ENCODE measurements at places on chromosomes 12 and 14. TPM values are rescaled to one million over a fixed set of nuclear protein-coding genes. Genes with fewer than 3 reads are reported as not detected.

BDKRB2 gene
- under 0.01 TPM for total RNA-seq

SPATS2 gene
- 14.9 TPM for total RNA-seq

RND1 gene
- 8.9 TPM for total RNA-seq

NKX2-8 gene
- not detected for total RNA-seq

RASSF3 gene
- 15.4 TPM for total RNA-seq

SERPINA9 gene
- total RNA-seq, result not detected

PLEK2 gene
- 35.5 TPM for total RNA-seq

KRT3 gene
- 0.06 TPM for total RNA-seq

ERP27 gene
- total RNA-seq, result 1.4 TPM

KRT8 gene
- total RNA-seq, result 1,417 TPM

ANG gene
- total RNA-seq, result 1.3 TPM

SERPINA10 gene
- total RNA-seq, result not detected

GRCh38 chr12:101906226-101906625, 28.8 kb downstream of the DRAM1 start:
- no peak for DNase-seq

DNA sequence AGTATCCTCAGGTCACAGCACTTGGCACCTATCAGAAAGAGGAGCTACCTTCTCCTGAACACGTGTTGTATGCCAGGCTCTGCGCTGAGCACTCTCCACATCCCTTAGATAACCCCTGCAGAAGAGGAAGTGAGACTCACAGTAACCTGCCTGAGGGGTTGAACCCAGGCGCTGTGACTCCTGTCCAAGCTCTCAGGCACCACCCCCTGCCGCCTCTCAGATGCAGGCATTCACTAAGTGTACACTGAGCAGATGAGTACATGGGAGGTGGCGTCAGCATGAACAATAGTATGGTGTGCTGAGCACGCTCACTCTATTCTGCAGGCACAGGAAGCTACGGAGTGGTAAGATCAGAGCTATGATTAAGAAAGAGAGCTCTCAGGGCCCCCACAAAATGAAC, 21.0 kb upstream of the RIC8B start:
- no peak for DNase-seq

DNA sequence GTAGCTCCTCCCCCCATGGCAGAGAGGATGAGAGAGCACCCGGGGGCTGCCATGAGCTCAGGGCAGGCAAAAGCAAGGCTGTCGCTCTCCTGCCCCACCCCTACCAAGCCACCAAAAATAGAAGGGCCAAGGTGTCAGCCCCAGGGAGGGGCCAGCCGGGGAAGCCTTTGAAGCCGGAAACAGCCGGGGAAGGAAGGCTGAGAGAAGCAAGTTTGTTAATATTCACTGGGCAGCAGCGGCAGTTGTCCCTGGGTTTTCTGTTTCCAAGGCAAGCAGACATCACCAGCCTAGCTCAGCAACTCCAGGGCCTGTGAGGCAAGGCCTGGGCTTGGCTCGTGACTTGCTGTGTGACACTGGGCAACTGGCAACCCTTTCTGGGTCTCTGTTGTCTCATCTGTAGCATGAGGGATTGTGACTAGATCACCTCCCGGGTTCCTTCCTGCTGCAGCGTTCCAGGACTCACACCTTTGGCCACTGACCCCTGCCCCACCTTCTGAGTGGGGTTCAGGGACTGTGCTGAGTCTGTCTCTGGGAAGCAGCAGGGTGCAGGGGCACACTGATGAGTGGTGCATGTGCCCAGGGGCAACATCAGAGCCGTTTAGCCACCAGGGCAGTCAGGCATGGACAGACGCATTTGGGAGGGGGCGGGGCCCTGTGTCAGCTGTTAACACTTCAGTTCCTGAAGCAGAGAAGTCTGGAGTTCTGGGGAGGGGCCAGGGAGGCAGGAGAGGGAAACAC, 24.3 kb downstream of the SYNDIG1L start:
- no peak for DNase-seq

GRCh38 chr14:57066887-57067513, 201.7 kb downstream of the EXOC5 start:
- no peak for DNase-seq

GRCh38 chr14:38758661-38759060, 344.4 kb downstream of the SEC23A start:
- DNase-seq, result no peak

- no peak for DNase-seq
Measured at GRCh38 chr14:104970231-104971068, 7.7 kb downstream of the AHNAK2 start.

GRCh38 chr12:3041558-3042164, 35.5 kb upstream of the TSPAN9 start:
- DNase-seq, result no peak

- DNase-seq, result no peak
Measured at GRCh38 chr14:34732802-34733201, 18.4 kb upstream of the CFL2 start.

- no peak for DNase-seq
Measured at GRCh38 chr14:77707355-77707723, 484 bp downstream of the ALKBH1 start.

DNA sequence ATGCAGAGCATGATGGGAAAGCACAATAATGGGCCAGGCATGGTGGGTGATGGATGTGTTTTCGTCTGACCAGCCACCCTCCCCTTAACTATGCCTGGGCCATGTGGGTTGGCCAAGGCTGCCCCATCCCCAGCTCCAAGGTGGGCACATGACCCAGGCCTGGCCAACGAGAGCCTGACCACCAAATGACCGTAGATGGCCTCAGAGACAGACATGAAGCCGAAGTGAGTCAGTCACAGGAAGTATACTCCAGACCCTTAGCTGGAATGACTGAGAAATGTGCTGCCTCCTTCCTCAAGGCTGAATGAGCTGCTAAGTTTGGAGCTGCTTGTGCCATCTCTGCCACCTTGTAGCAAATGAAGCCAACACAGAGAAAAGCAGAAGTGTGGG, 233.6 kb downstream of the BCL11B start:
- no peak for DNase-seq

- peak; percentile 63 for DNase-seq
Measured at GRCh38 chr14:74712499-74713394, at the start of the genes AREL1 and FCF1. TSS of gene AREL1 (minus strand) at chr14:74713080. CDS start at chr14:74685615, 27,465 bp downstream. TSS of gene FCF1 (plus strand) at chr14:74713144. CDS start at chr14:74713198, 54 bp downstream.

GRCh38 chr14:99854831-99855230, 61.6 kb downstream of the EML1 start:
- DNase-seq, result no peak

DNA sequence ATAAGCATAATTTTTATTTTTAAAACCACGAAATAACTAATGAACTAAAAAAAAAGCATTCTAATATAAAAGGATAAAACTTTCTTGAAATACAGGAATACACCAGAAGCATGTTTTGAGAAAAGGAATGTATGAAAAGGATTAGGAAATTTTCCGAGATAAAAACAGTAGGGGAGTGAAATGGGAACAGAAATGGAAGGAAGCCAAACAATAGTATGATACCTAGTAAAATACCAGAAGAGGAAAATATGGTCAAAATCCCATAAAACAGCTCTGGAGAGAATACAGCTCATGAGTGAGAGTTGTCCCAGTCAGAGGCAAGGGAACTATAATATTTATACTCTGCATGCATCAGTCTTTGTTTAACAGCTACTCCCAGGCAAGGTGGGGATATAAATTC, 1016.2 kb downstream of the SLC6A15 start:
- no peak for DNase-seq

DNA sequence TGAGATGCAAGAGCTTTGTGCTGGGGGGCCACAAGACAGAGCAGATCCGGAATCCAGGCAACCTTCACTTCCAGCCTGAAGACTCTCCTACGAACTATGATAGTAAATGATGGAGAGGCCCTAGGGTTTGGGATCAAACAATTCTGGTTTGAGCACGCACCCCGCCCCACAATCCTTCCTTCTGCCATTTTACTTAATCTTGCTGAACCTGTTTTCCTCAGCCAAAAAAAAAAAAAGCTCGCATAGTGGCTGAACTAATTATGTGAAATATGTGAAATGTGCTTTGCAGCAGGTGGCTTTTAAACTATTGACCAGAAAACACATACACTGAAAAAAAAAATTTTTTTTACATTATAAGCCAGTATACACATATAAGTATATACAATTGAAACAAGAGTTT, 667 bp upstream of the ITFG2 start:
- DNase-seq, result no peak
